GM20000 (cell line): ENCODE measurements at places on chromosomes 16 and 17.

DNA sequence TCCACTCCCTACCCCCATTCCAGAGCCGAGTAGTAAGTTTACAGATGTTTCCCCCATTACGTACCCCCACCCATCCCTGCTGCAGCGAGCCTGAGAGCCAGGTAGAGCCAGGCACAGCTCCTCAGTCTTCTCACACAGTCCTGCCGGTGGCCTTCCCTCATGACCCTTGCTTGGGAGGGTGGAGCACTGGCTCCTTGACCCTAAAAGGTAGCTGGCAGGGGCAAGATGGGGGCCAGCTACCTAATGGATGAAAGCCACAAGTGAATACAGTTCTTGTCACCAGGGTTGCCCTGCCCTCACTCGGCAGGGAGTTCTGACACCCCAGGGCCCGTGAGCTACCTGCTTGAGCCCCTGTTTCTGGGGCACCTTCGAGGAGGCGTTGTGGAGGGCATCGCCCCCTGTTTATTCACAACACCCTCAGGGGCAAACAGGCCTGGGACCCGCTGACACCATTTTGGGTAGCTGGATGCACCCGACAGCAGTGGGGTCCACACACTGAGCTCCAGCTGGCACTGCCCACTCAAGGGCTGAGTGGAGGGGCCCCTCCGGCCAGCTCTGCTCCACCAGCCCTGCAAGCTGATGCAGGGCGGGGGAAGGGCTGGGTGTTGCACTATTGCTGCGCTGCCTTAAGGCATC is 22.2 kb downstream of the ADAM11 start:
- DNase-seq: no peak

- no peak for DNase-seq
Observed at GRCh38 chr17:62566996-62567578, 60.4 kb upstream of the MRC2 start.

GRCh38 chr17:68972119-68972704 is 17.0 kb upstream of the ABCA8 start:
- peak; percentile 22 for DNase-seq

GRCh38 chr17:33889766-33890165 is 365.3 kb upstream of the CCL2 start:
- no peak for DNase-seq

GRCh38 chr16:50761267-50761666 is 19.4 kb downstream of the CYLD start:
- no peak for DNase-seq

- DNase-seq: peak; percentile 87
Observed at GRCh38 chr16:46789499-46790414, 41.2 kb downstream of the C16orf87 start.

- no peak for DNase-seq
Observed at GRCh38 chr16:51355195-51355594, 204.1 kb upstream of the SALL1 start.

DNA sequence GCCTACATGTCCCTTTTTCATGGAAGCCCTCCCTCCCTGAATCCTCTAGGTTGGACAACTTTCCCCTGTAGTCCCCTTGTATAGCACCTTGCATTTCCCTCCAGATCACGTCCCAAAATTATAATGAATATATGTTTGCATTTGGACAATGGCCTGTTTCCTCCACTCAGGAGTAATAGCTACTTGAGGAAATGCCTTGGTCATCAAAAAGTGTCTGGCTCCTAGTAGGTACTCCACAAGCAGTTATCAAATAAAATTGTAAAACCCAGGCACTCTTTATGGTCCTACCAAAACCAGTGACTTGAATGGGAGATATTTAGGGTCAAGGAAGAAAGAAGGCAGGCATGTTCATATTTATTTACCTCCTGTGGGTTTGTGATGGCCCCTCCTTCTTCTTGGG is 59.6 kb downstream of the RBFOX1 start:
- no peak for DNase-seq

GRCh38 chr17:17812211-17813054 is 24.4 kb downstream of the SREBF1 start:
- DNase-seq: peak; percentile 94

DNA sequence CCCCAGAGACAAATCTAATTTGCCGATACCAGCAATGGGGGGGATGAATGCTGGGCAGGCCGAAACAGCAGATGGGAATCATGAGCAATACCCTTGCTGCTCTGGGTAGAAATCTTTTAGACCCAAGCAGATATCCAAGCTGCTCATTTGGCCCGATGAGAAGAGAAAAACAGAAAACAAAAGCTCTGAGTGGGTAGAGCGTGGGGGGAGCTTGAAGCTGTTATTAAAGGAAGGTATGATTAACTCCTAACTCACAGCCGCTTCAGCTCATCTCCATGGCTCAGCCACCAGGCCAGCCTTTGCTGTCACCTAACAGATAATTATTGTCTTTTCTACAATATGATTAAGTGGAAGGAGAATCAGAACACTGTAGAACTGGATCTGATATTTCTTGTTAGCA is 58.3 kb downstream of the VPS35L start:
- DNase-seq: no peak

DNA sequence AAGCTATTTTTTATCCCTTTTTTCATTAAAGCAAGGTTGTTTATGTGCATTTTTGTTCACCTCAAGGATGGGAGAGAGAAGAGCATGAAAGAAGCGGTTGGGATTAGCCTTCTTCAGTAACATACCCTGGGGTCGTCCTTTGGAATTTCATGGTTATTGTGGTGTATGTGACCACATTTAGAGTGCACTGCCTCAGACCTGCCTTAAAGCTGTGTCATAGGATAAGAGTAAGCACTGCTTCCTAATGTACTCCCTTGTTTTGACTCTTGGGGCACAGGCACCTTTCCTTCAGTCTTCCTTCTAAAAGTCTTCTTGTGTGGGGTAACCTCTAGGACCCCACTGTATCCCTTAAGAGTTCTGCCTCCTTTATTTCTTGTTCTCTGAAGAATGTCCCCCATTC is 28.9 kb downstream of the TNRC6A start:
- DNase-seq: no peak

DNA sequence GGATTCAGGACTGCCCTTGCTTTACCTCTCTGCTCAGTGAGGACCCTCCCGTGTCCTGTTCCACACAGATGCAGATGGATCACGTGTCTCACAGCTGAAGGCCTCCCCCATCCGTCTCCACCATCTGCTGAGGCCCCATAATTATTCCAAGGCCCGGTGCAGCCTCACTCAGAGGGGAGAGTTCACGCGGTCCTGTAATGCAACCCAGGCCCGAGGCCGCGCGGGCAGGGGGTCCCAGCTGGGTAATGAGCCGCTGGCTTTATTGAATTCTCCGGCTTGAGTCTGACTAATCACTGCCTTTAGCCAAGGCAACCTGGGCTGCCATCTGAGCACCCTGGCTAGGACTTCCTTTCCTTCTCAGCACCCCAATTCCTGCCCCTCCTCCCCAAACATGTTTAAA is 4.4 kb upstream of the WFIKKN2 start:
- no peak for DNase-seq
